ENCODE measurements at places on chromosomes 3 and 15. TPM values are rescaled to one million over a fixed set of nuclear protein-coding genes. Genes with fewer than 3 reads are reported as not detected.

Gene MST1R
- total RNA-seq, result 1.1 TPM

GRCh38 chr3:45496555-45496954 lies 98.0 kb upstream of the LIMD1 start:
- H3K27me3 ChIP-seq, result no peaks in the 10 kb centered on the region
- peaks cover 18% of the 10 kb centered on the region for H3K36me3 ChIP-seq
- peak overlapping the region; percentile 39 for H3K27ac ChIP-seq
- DNase-seq, result no peak
- H3K4me3 ChIP-seq, result no peak overlapping the region
- peaks cover 14% of the 10 kb centered on the region for H3K4me1 ChIP-seq

Gene IGDCC3
- total RNA-seq, result 0.48 TPM

Gene MITF
- total RNA-seq, result 6.1 TPM

DNA sequence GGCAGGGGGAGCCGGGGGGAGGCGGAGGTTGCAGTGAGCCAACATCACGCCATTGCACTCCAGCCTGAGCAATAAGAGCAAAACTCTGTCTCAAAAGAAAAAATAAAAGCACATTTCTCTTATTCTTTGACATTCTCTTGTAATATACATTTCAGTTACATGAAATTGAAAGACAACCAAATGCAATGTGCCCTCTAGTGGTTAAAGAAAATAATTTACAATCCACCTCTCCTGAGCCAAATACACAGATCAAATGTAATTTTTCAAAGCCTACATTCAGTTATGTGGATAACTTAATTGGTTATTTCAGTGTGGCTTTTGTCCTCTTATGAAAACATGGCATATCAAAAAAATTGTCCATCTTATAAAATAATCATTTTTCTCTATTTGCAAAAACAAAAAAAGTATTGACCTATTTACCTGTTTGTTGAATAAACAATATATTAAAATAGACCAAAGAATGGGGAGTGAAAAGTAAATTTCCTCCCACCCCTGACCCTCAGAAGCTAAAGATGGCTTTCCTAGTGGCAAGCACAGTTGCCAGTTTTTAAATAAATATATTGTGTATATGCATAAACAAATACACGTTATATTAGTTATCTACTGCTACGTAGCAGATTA lies 14.2 kb upstream of the U2SURP start:
- DNase-seq, result no peak
- no peak overlapping the region for H3K4me3 ChIP-seq
- no peak overlapping the region for H3K27ac ChIP-seq
- peaks cover 5% of the 10 kb centered on the region for H3K27me3 ChIP-seq
- H3K4me1 ChIP-seq, result peaks cover 5% of the 10 kb centered on the region

- no peak overlapping the region for H3K4me3 ChIP-seq
- peaks cover 19% of the 10 kb centered on the region for H3K4me1 ChIP-seq
- H3K27me3 ChIP-seq, result no peaks in the 10 kb centered on the region
- peaks cover 2% of the 10 kb centered on the region for H3K36me3 ChIP-seq
- H3K27ac ChIP-seq, result no peak overlapping the region
Observed at GRCh38 chr3:23094890-23095462, 108.2 kb upstream of the UBE2E2 start.

GRCh38 chr15:61034678-61035291 lies 194.3 kb downstream of the RORA start:
- peaks cover 59% of the 10 kb centered on the region for H3K4me1 ChIP-seq
- no peaks in the 10 kb centered on the region for H3K27me3 ChIP-seq
- peaks cover 2% of the 10 kb centered on the region for H3K36me3 ChIP-seq
- H3K27ac ChIP-seq, result peak overlapping the region; percentile 93
- DNase-seq, result no peak
- H3K4me3 ChIP-seq, result peak overlapping the region; percentile 48

- H3K36me3 ChIP-seq, result no peaks in the 10 kb centered on the region
- peaks cover 30% of the 10 kb centered on the region for H3K4me1 ChIP-seq
- peak within 1 kb of the TSS; percentile 92 for H3K4me3 ChIP-seq
- H3K27ac ChIP-seq, result peak within 1 kb of the TSS; percentile 77
- DNase-seq, result peak; percentile 94
Observed at GRCh38 chr15:78811124-78811824, at the start of gene ADAMTS7. ADAMTS7 (minus strand) TSS chr15:78811464; CDS start chr15:78811220, 244 bp downstream.

Gene RASGRP1
- total RNA-seq, result 0.26 TPM

- H3K36me3 ChIP-seq, result no peaks in the 10 kb centered on the region
- no peaks in the 10 kb centered on the region for H3K4me1 ChIP-seq
- DNase-seq, result no peak
- no peak overlapping the region for H3K27ac ChIP-seq
- H3K27me3 ChIP-seq, result no peaks in the 10 kb centered on the region
Observed at GRCh38 chr15:98321896-98322295, 326.4 kb upstream of the IGF1R start.

DNA sequence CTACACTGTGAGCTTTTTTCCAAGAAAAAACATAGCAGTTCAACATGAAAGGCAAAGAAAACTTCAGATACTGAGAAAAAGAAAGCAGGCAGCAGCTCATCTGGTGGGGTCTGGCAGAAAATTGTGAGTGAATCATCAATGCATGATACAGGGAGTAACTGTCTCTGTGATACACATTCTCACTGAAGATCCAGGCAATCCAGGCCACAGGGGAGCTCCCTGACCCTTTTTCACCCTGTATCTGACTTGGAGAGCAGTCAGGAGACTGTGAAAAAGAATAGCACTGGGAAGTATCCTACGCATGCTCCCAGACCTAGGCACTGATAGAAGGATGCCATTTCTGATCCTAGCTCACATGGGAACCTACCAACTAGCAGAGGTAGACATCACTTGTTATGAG lies 269.8 kb downstream of the MBNL1 start:
- DNase-seq, result no peak
- H3K36me3 ChIP-seq, result no peaks in the 10 kb centered on the region
- H3K27ac ChIP-seq, result no peak overlapping the region
- peaks cover 10% of the 10 kb centered on the region for H3K27me3 ChIP-seq

Gene ILDR1
- total RNA-seq, result not detected

Gene AAGAB
- 32.8 TPM for total RNA-seq

Gene SKOR1
- total RNA-seq, result 0.42 TPM

- no peak for DNase-seq
- H3K4me3 ChIP-seq, result no peak overlapping the region
- no peak overlapping the region for H3K27ac ChIP-seq
- H3K4me1 ChIP-seq, result peaks cover 3% of the 10 kb centered on the region
- H3K36me3 ChIP-seq, result no peaks in the 10 kb centered on the region
Observed at GRCh38 chr3:13064964-13065363, 8.3 kb downstream of the IQSEC1 start.

Gene VIPR1
- total RNA-seq, result 9.2 TPM

DNA sequence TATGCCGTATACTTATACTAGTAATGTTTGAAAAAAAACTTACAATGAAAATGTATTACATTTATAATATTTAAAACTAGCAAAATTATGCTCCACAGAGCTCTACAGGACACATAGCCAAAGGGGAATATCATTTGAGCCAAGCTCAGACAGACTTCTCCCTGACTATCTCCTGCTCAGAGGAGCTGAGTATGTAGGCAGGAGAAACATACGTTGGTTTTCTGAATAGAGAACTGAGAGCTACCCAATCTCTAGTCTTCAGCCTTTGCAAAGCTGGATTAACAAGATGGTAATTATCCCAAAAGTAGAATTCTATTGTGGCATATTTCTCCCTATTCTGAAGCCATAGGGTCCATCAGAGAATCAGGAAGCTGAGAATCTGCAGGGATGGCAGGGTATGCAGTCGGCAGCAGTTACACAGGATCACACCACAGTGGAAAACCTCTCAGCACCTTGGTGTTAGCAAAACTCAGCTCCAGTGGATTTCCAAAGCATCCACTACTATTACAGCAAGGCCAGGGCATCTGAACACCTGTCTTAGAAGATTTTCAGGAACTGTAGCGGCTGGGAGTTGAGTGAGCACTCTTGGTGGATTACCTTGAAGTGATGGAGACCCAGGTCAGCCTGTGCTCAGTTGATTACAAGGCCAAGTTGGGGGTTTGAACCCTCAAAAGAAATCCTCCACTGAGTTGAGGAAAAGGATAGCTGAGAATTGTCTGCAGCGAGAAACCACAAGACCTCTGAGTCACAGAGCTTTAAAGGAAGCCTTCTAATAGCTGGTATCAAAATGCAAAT lies 30.1 kb downstream of the GPR15 start:
- no peak for DNase-seq
- no peak overlapping the region for H3K27ac ChIP-seq
- no peaks in the 10 kb centered on the region for H3K36me3 ChIP-seq
- no peaks in the 10 kb centered on the region for H3K4me1 ChIP-seq
- peaks cover 73% of the 10 kb centered on the region for H3K27me3 ChIP-seq
- H3K4me3 ChIP-seq, result no peak overlapping the region

DNA sequence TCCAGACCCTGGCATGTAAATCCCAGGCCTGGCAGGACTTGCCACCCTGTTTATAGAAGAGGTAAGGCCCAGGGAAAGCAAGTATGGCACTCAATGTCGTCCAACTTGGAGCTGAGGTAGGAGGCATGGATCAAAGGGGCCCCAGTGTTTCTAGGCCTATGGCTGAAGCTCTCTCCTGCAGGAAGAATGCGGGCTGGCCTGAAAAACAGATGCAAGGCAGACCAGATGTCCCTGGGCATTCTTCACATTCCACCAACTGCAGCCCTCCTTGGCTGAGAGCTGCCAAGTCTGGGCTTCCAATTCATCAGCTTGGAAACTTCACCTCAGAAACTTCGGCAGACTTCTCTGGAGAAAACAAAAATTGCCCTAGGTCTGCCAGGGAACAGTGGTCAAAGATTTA lies 22.2 kb downstream of the MESD start:
- DNase-seq, result no peak
- H3K27ac ChIP-seq, result peak overlapping the region; percentile 56
- H3K27me3 ChIP-seq, result no peaks in the 10 kb centered on the region

DNA sequence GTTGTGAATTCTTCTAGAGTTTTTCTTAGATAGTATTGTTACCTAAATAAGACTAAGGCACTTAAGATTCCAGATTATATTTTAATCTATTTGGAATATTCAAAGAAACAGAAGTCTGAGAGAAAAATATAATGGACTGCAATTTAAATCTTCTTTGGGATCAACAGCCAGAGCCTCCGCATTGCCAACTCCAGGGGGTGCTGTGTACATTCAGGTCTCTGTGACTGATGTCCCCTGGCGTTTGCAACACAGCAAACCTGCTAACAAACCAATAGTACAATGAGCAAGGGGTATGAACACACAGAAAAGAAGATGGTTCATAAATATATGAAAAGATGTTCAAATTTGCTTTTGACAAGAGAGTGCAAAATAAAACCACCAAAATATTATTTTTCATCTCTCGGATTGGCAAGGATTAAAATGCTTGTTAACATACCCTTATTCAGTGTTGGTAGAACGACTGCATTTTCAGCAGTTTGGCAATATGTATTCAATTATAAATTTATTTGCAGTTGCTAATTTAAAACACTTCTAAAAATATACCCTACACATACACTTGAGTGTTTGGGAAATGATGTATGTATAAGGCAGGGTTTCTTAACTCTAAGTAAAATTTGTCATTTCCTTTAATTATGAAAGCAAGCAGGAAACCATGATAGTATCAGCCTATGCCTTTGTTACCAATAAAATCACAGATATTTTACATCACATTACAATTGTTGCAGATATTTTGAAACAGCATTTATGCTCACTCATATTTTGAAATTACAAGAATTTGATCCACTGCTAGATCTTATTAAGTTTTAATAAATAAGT lies 16.1 kb upstream of the TM4SF1 start:
- no peak for DNase-seq
- H3K27ac ChIP-seq, result peak overlapping the region; percentile 64
- H3K36me3 ChIP-seq, result no peaks in the 10 kb centered on the region
- peaks cover 37% of the 10 kb centered on the region for H3K4me1 ChIP-seq
- no peaks in the 10 kb centered on the region for H3K27me3 ChIP-seq
- H3K4me3 ChIP-seq, result no peak overlapping the region

Data from osteocyte (in vitro differentiated cells).